Activated naive CD4-positive, alpha-beta T cell treated with Interleukin-2 at 50 U/mL for 16 hours (primary cell): ENCODE measurements at places on chromosomes 2 and 18.

DNA sequence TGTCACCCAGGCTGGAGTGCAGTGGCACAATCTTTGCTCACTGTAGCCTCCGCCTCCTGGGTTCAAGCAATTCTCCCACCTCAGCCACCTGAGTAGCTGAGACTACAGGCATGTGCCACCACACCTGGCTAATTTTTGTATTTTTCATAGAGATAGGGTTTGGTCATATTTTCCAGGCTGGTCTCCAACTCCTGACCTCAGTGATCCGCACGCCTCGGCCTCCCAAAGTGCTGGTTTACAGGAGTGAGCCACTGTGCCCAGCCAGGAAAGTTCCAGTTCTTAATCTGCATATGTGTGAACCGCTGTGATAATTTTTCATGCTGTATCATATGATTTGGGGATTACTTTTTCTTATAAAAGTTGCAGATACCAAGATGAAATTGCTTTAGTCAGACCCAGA is 14.6 kb upstream of the PPP4R1 start:
- DNase-seq, result no peak

DNA sequence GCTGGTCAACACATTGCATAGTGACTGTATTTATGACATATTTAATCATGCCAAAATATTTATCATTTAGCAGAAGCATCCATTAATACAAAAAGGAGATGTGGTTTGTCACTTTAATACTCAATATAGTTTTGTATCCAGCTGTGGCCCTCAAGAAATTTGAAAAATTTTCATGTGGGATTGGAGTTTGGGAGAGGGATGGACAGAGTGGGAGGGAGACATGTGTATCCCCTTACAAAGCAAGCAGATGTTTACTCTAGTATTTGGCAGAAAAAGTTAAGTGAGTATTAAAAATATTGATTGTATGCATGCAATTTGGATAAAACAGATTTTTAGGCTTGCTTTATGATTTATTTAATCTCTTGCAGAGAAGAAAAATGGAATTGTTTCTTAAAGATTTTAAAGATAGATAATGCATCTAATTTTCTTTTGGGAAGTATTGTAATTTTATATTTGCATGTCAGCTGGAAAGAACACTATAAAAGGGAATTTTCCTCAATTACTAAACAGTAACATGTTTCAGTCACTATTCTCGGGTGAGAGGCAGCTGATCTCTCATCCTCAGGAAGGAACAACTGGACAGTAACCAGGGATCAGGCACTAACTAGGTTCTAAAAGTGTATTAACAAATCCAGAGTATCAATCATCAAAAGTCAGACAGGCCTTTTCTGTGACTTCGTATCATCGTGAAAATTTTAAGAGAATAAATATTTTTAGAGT is 1184.7 kb upstream of the NXPH2 start:
- DNase-seq, result no peak

DNA sequence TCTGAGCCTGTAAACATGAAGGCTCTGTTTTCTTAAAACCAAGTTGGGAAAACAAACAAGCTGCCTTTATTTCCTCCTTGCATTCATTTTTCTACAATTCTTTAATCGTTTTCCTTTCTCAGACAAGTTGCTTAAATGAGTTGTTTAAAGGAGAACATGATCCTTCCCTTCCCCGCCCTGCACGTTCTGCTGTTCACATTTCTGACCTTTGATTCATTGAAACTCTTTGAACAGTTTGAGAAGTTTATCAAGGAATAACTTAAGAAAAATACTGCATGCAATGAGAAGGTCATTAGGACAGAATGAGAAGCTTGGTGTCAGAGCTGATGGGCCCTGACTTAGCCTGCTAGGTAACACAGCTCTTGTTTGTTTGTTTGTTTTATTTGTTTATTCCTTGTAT is 181.6 kb downstream of the PARD3B start:
- DNase-seq, result no peak

- DNase-seq, result no peak
Observed at GRCh38 chr2:68391099-68391498, 26.0 kb downstream of the PLEK start.

- DNase-seq, result no peak
Observed at GRCh38 chr2:113233593-113234550, 44.8 kb downstream of the PAX8 start.

- no peak for DNase-seq
Observed at GRCh38 chr2:150624001-150624401, 136.5 kb upstream of the RND3 start.

GRCh38 chr2:224938651-224939182 is 103.6 kb downstream of the DOCK10 start:
- no peak for DNase-seq

GRCh38 chr2:51581636-51582267 is 549.8 kb upstream of the NRXN1 start:
- no peak for DNase-seq

DNA sequence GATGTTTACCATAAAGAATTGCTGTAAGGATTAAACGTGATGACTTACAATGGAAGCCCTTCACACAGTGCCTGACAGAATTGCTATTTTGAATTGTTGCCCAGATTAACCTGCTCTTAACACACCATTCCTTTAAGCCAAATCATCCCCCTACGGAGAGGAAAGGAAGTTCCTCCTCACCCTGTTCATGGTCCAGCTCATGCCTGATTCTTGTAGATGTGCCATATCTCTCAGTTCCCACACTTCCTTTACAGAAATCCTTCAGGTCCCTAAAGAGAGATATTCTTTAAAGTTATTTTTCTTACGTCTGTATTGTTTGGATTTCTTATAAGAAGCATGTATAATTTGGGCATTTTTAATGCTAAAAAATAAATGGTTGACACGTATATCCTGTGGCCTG is 127.5 kb upstream of the DAPL1 start:
- DNase-seq, result no peak

DNA sequence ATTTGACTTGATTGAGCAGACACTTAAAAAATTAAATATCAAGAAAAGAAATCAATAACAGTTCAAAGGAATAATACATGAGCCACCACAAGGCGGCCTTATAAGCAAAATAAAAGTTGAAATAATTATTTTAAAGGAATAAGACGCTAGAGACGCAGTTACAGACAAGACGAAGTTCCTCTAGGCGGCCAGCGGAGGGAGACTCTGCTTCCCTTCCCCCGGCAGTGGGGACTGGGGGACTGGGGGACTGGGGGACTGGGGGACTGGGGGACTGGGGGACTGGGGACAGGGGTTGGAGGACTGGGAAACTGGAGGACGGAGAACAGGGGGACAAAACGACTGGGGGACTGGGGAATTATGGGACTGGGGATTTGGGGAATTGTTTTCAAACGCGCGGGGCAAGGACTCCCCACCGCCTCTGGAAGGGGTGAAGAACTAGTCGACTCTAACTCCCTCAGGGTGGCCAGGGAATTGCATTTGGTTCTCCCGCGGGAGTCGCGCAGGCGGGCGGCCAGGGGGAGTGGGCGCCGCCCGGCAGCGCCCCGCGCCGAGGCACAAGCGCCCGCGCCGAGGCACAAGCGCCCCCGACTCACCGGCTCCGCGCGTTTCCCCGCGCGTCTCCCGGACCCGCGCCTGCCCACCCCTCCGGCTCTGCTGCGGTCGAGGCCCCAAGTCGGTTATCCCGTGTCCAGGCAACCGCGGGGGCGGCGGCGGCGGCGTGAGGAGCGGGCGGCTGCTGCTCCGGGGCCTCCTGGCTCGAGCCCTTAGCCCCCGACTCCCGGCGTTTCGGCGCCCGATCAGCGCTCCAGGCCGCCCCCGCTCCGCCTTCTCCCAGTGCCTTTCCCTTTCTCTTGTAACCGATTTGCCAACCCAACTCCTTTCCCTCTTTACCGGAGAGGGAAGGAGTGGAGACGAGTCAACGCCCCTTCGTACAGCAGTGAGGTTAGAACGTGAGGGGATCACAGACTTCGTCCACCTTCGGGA is at the start of gene CCDC178:
CCDC178 (minus strand) TSS at position 662 of the 984 bp plus-strand sequence. CDS start 28,633 bp downstream, outside the sequence.
- no peak for DNase-seq

- no peak for DNase-seq
Observed at GRCh38 chr2:238938003-238938400, 90.1 kb downstream of the TWIST2 start.

DNA sequence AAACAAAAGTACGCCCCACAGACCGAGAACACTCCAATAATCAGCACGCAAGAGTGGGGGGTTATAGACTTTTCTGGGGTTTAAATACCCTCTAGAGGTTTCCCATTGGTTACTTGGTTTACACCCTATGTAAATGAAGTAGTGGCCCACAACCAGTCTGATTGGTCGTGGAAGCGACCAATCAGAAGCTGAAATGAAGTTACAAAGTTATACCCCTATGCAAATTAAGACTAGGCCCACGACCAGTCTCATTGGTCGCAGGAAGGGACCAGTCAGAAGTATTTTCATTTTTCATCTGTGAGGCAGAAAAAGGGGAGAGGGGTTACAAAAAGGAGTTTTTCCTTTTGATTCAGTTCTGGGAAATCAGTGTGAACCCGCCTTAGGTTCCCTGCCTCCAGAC is 55.3 kb upstream of the YWHAQ start:
- DNase-seq, result no peak

- DNase-seq, result peak; percentile 87
Observed at GRCh38 chr2:169573160-169573973, at the start of gene FASTKD1. Gene FASTKD1, minus strand, starts transcription at chr2:169573865. Its CDS starts 1,836 bp downstream, at chr2:169572029.

DNA sequence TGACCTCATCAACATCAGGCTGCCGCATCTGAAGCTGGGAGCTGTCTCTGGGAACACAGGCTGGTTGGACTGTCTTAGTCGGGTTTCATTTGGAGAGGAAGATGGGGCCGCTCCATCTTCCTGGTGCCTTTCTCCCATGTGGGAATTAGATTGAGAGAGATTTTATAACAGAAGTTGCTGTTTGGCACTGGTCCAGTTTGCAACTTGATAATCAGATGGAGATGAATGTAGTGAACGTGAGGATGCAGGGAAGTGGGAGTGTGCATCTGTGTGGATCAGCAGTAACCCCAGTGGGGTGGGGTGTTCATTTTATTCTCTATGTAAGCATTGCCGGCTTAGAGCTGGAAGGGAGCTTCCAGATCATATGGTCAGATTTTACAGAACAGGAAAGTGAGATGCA is 250.9 kb downstream of the DCDC2C start:
- no peak for DNase-seq

DNA sequence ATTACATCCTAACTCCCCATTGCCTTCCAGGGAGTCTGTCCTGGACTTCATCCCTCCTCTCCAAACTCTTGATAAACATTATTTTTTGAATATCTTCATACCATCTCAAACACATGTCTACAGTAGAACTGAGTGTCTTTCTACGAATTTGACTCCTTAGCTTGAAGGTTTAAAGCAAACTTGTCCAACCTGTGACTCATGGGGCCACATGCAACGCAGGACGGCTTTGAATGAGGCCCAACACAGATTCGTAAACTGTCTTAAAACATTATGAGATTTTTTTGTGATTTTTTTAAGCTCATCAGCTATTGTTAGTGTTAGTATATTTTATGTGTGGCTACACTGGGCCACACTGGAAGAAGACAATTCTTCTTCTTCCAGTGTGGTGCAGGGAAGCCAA is 98.1 kb downstream of the PARD3B start:
- DNase-seq, result no peak

DNA sequence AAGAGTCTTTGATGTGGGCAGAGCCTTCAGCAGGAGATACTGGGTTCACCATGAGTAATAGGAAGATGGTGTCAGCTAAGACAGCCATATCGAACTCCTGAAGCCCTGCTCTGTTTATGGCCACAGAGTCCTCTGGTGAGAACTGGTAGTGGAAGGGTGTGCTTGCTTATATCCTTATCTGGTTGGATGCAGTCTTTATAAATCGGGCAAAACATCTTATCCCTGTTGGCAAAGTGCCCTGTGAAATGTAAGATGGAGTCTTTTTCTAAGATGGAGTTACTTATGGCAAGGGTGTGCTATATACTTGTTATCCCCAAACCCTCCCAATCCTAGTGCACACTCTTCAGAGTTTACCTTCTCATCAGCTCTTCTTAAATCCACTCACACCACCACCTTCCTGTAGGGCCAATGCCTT is 190.8 kb upstream of the PARD3B start:
- no peak for DNase-seq

- DNase-seq, result no peak
Observed at GRCh38 chr18:58407649-58408407, 221.1 kb downstream of the ALPK2 start.

DNA sequence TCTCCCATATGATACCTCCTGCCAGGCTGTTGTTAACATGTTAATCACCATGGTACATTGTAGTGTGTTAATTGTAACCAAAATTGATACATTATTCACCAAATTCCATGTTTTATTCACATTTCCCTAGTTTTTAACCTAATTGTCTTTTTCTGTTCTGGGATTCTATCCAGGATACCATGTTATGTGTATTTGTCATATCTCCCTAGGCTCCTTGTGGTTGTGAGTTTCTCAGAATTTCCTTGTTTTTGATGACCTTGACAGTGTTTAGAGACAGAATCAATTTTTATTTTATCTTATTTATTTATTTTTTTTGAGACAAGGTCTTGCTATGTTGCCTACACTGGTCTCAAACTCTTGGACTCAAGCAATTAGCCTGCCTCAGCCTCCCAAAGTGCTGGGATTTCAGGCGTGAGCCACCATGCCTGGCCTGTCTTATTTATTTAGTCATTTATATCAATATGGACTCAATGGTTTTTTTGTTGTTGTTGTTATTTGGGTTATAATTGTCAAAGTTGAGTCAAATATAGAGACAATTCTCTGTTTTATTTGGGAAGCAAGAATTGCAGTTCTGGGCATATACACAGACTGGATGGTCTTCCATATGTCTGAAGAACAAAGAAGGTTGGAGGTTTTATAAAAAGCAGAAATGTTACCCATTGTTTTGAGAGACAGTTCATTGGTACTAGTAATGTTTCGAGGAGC is 42.6 kb downstream of the INPP4A start:
- DNase-seq, result no peak

DNA sequence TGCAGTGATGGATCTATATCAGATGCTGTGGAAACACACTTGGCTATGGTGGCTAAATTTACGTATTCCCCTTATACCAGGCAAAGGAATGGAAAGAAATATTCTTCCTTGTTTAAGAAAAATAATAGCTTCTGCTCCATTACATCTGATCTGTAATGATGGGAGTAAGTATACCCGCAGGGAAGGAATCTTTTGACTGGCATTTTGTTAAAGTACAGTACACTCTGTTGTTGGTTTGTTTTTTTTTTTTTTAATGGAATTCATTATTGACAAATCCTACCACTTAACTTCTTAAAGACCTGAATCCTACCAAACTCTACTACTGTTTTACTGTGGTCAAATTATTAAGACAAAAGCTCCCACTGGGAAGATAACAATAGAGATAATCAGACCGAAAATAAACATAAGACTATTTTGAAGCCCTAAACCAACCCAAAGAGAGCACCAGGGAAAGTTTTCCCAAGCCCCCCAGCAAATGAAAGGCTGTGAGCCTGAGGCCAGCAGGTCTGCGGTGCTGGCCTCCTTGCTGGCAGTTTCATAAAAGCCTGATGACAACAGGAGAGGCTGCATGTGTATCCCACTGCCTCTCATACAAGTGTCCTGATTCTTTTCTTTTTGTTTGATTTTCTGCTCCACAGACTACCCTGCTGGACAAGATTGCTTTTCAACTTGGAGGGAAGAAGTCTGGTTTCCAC is 101.0 kb downstream of the SLC25A12 start:
- no peak for DNase-seq

DNA sequence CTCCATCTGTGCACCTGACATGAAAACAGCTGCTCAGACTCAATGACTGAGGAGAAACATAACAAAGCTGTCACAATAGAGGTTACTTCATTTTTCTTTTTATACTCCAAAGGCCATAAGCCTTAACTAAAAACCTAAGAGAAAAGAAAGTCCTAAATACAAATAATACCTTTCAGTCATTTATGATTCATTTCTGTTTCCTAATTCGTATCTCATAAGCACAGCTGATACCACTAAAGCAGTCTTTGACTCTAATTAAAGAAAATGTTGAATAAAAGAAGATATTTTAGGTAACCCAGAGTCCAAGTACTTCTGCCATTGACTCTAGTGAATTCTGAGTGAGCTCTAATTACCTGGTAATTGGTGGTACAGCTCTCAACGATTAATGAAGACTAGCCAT is 20.6 kb downstream of the NEMP2 start:
- no peak for DNase-seq
